Adrenal gland (tissue), 19 donors: ENCODE measurements at places on chromosomes 13 and 19. TPM values are rescaled to one million over a fixed set of nuclear protein-coding genes. Genes with fewer than 3 reads are reported as not detected.

DNA sequence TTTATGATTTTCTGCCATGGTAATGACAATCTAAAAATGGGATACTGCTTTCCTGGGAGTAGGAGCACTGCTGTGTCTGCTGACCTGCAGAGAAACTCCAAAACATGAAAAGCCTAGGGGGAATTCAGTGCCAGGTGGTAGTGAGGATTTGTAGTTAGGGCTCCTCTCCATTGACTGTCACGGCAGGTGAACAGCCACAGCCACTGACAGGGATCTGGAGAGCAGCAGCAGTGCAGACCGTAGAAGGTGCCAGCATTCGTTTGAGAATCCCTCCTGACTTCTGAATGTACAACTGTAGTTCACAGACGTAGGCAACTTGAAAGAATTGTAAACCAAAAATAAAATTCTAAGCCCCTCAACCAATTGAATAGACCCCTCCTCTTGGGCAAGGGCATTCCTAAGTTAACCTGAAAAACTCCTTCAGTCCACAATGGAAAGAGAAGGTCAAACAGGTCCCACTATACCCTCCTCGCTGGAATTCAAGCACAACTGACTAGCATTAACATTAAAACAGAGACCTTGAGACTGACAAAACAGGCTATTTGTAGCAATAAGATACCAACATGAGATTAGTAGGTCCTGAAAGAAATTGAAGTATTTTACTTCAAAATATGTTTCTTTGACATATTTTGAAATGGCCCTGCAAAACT is 1328.8 kb downstream of the OLFM4 start:
- H3K27ac ChIP-seq = no peak overlapping the region
- no peak for DNase-seq
- no peaks in the 10 kb centered on the region for H3K4me1 ChIP-seq
- H3K4me3 ChIP-seq = no peak overlapping the region
- H3K27me3 ChIP-seq = no peaks in the 10 kb centered on the region
- no peaks in the 10 kb centered on the region for H3K36me3 ChIP-seq

DNA sequence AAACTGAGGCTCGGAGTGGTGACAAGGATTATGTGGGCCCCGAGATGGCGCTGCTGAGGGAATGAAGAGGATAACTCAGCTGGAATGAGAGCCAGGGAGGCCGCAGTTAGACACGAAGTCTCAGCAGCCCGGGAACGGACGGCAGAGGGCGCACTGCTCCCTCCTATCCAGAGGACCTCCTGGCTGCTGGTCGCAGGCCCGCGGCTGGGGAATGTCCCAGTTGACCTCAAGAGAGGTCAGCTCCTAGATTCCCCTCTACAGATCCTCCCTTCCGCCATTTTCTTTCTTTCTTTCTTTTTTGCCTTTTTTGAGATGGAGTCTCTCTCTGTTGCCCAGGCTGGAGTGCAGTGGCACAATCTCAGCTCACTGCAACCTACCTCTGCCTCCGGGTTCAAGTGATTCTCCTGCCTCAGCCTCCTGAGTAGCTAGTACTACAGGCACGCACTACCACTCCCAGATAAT is 24.1 kb upstream of the ASPDH start:
- H3K36me3 ChIP-seq = no peaks in the 10 kb centered on the region
- H3K27me3 ChIP-seq = peaks cover 4% of the 10 kb centered on the region
- no peak overlapping the region for H3K27ac ChIP-seq

The C13orf42 gene
- total RNA-seq = not detected

DNA sequence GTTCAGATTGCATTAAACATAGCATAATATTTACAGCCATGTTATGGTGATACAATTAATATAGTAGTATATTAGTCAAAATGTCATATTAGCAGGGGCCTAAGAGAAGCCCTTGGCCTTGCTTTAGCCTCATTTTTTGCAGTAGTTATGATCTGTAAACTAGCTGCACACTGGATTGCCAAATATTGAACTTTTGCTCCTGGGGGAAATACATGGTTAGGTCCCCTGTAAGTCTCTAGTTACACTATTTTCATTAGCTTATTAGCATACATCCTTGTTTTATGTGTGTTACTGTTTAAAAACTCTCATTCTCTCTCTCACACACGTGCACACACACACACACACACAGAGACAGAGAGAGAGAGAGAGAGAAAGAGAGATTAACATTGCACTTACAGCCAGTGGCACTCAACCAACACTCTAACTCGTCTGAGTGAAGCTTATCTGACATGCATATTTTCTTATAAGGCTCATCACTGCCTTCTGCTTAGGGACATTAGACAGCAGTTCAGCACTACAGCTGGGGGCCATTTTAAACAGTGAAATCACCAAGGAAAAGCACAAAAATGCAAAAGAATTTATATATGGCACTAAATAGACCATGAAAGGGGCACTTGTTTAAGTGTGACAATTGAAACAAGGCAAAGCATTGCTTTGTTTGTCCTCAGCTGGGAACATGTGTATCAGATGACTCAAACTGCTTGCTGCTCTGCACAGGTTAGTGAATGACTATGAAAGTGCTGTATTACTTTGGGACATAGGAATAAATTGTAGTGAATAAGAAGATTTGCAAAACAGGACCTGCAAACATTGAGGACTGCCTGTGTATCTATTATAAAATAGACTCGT is 278.7 kb downstream of the GPC6 start:
- H3K27me3 ChIP-seq = no peaks in the 10 kb centered on the region
- no peak overlapping the region for H3K27ac ChIP-seq
- H3K4me3 ChIP-seq = no peak overlapping the region

GRCh38 chr13:87736849-87737385 is 65.7 kb downstream of the SLITRK5 start:
- no peaks in the 10 kb centered on the region for H3K4me1 ChIP-seq
- H3K36me3 ChIP-seq = no peaks in the 10 kb centered on the region
- H3K27me3 ChIP-seq = no peaks in the 10 kb centered on the region
- no peak overlapping the region for H3K27ac ChIP-seq
